ENCODE measurements at places on chromosomes 7 and 10. TPM values are rescaled to one million over a fixed set of nuclear protein-coding genes. Genes with fewer than 3 reads are reported as not detected.

Gene SLC18A3
- total RNA-seq = not detected

Gene NACAD
- total RNA-seq = 0.14 TPM

Gene ATG9B
- 10.0 TPM for total RNA-seq

Gene UPK3B
- 0.46 TPM for total RNA-seq

Gene C7orf57
- total RNA-seq = 0.33 TPM

Gene HMX3
- total RNA-seq = not detected

Gene SORBS1
- total RNA-seq = 1.0 TPM

Gene NCOA4
- 97.4 TPM for total RNA-seq

Gene GIMAP8
- total RNA-seq = 9.6 TPM

Gene ZNF425
- total RNA-seq = 0.95 TPM

Gene FBH1
- 56.2 TPM for total RNA-seq

Gene ANKRD26
- total RNA-seq = 13.2 TPM

Gene AMZ1
- total RNA-seq = 0.14 TPM
